ENCODE measurements at places on chromosomes 5 and 9. TPM values are rescaled to one million over a fixed set of nuclear protein-coding genes. Genes with fewer than 3 reads are reported as not detected.

DNA sequence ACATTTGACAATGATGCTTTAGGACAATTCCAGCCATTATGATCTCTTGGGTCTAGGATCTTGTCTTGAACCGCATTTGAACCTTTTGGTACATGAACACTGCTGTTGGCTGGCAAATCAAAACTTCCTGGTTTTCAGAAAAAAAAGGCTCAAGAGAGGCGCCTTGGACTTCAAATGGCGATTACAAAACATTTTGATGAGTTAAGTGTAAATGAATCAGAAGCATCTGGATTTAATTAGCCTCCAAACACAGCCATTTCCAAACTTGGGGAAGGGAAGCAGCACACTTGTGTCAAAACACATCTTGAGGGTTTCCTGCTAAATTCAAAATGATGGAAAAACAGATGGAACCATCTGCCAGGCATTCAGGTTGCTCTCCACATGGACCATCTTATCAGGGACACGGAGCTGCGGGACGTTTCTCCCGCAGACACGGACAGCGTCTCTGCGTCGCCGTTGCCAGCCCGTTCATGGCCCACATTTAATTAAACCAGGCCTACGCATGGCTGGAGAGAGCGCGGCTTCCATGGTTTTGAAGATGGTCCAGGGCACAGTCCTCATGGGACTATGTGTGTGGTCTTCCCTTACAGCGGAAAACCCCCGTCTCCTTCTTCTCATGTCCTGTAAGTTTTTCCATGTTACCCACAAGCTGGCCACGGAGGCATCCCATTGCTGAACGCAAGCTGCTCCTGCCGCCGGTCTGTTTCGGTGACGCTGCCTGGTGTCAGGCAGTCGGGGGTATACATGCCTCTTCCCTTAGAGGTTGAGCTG, 55.8 kb upstream of the PTCH1 start:
- DNase-seq, result no peak

DNA sequence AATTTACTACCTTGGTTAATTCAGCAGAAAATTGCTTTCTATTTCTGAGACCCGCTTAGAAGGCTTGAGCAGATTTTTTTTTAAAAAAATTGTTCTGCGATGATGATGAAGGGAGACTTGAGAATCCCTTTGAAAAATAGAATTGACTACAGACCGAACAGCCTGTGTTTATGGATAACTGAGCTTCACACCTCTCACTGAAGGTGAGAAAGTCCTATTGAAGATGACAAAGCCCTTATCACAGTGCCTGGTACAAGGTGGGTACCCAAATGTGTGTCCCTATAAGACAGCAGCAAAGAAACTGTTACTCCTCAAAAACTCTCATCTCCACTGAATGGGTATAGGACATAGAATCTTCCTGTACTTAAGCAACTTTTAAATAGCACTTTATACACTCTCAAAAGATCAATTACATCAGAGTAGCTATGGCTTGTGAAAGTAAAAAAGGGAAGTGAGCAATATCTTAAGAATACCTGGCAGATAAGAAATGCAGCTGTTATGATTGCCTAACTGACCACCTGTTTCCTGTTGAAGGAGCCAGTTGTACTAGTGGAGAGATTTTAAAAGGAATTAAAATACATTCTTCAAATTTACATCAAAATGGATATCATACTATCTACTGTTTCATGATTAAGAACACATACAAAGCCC, 419.7 kb downstream of the CHSY3 start:
- peak; percentile 60 for DNase-seq

GRCh38 chr5:175501759-175502158, 23.4 kb downstream of the SFXN1 start:
- DNase-seq, result no peak

- DNase-seq, result no peak
These were observed 519.3 kb downstream of the ISL1 start for GRCh38 chr5:51902512-51902911.

DNA sequence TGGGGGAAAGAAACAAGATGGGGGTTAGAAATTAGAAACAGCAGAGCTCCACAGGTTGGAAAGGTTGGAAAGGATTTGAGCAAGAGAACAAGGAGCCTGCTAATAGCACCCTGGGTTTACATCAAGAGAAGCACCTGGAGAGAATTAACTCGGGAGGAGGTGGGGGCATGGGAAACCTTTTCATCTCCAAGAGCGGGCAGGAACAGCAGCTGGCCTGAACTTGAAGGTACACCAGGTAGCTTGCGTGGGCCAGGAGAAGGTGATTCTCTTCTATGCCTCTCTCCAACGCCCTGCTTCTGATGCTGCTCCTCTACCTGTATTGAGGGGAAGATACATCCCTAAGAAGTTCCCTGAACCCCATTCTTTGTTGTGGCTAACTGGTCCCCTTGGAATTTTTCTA, 37.1 kb upstream of the GLRX start:
- DNase-seq, result no peak

- no peak for DNase-seq
These were observed 25.6 kb downstream of the ABL1 start for GRCh38 chr9:130860458-130861316.

DNA sequence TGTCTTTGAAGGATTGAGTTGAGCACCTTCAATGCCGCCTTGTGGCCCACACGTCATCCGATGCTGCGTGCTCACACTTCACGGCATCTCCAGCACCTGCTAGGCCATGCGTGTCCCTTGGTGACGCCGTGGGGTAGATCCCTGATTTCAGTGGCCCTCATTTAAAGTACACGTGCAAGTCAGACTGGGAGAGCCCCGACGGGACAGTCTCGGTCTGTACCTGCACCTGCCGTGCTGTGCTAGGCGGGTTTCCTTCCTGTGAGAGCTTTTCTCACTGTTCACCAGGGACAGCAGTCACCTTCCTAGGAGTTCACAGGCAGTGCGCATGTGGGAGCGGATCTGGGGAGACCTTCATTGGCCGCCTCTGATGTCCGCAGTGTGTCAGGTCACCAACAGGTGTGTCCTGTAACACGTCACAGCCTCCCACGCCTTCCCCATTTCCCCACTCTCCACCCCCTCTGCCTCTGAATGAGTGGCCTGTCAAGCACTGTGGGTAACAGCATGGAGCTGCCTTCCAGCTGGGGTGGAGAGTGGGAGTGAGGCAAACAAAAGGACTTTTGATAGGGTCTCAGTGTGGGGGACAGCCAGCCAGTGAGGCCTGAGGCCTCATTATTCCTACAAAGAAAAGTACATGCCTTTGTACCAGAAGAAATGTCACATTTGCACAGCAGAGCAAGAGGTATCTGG, 236.4 kb downstream of the FANCC start:
- no peak for DNase-seq

DNA sequence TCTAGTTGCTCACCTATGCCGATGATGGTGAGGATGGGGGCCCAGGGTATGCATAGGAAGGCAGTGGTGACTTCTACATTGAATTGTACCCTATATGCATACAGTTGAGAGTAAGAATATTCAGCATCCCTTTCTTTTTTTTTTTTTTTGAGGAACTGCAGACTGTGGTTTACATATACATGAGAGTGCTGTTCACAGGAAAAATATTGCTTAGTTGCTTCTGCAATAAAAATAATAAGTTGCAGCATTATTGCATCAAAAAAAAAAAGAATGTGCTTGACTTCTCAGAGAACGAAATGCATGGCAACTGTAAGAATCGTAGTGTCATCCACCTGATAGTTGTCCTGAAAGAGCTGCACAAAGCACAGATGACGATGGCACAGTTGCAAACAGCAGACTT, 52.8 kb downstream of the PTCD2 start:
- no peak for DNase-seq

GRCh38 chr5:98836175-98836574, 62.7 kb downstream of the RGMB start:
- no peak for DNase-seq

GRCh38 chr9:126153382-126153781, 173.2 kb upstream of the MVB12B start:
- no peak for DNase-seq

GRCh38 chr9:133813749-133814585, 75.8 kb upstream of the SARDH start:
- no peak for DNase-seq

DNA sequence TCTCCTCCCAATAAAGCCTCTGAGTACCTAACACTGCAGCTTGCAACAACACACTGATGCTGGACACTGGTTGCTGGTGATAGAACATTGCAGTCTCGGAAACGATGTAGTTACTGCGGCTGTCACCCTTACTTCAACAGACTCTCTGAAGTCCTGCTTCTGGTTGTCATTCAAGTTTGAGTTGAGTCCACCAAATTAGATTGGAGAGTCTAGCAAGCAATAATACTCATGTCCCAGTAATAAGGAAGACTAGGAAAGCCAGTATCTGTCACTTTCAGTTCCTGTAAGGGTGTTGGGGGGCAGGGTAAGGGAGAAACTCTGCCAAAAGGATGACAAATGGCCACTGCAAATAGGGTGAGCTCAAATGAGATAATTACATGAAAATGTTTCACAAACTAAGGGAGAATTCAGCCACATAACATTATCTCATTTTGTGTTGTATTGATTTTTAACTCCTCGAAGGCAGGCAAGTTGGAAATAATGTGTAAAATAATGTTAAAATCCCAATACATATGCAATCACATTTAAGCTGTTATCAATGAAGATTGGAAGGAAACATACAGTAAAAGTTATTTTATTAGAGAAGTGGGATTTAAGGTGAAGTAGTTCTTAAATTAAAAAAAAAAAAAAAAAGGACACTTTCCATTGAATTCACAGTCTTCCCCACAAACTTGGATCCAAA, 849 bp upstream of the IFT74 start:
- DNase-seq, result peak; percentile 13

- no peak for DNase-seq
These were observed 395.2 kb upstream of the ZNF462 start for GRCh38 chr9:106467865-106468164.

DNA sequence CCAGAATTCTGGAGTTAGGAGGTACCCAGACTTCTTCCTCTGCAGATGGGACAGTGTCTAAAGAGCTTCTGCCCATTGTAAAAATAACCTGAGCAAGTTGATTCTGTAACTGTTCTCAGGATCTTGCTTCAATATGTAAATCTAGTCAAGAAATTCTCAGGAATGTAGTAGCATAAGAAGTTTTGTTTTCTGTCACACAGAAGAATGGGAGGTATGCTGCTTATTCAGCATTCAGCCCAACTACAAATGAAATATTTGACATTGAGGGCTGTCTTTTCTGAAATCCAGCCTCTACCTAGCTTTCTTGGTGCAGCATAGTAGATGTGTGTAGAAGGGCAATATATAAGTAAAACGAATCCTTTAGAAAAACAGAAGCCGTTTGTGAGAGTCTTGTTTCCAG, 13.8 kb downstream of the MACIR start:
- no peak for DNase-seq

GRCh38 chr5:41071975-41072374, 833 bp upstream of the MROH2B start:
- DNase-seq, result peak; percentile 60

DNA sequence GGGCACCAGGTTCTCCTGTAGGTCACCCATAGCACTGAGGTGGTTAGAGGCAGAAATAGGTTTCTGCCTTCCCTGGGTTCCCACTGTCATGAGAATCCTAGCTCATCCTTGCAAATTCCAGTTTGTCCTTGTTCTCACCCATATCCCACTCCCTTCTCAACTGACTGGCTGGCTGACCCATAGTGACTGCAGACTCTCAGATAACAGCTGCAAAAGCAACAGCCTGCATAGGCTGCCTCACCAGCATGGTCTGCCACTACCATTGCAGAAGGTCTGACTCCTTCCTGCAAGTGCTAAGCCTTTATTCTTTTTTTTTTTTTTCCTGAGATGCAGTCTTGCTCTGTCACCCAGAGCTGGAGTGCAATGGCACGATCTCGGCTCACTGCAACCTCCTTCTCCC, 194.0 kb downstream of the SEMA6A start:
- DNase-seq, result no peak

DNA sequence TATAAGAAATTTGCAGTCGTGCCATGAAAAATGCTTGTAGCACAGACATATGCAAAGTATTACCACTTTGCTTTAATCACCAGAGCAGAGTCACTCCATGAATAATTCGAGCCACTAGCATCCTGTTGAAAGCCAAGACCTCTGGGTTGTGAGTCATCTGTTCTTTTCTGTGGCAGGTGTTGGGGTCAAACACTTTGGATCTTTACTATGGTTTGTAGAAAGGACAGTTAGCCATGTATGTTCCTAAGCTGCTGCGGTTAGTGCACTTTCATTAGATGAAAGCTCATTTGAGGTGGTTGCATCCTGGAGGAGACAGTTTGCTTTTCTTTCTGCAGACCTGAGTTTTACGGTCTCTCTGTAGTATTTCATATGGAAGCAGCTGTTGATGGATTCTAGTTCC, 223.7 kb downstream of the DMRT2 start:
- DNase-seq, result peak; percentile 20

- no peak for DNase-seq
These were observed 49.6 kb upstream of the UBAC1 start for GRCh38 chr9:136010615-136011361.

DNA sequence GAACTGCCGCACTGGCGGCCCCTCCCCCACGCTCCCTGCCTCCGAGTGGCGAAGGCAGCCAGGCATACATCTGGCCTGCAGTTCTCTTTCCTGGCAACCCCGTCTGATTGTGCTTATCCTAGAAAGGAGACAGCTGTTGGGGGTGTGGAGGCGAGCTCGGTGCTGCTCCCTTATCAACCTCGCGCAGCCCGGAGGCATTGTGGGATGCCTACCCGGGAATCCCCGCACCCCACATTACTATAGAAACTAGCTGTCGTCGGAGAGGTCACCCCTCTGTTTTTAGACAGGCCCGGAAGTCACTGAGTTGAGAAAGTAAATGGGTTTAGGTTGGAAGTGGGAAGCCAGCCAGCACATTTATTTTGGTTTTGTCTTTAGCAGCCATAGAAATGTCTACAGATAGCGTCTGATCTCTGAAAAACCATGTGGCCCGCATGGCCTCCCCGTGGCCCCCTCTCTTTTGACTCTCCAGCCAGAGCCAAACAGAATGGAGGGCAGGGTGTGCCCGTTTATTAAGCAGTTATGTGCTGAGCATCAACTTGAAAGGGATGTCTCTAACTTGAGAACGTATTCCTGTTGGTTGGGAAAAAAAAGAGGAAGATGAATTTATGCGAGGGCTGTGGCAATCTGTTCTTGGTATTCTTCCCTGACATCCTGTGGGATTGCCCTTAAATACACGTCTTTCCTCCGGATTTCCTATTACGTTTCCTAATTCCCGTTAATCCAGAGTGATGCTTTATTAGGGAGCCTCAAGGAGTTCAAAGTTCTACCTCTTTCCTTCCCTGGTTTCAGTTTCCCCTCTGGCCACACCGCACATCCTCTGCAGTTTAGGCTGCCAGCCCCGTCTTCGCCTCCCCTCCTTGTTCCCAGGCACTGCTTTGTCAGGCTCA, 3.9 kb downstream of the STC2 start:
- DNase-seq, result peak; percentile 72

GRCh38 chr5:8057769-8058168, 188.8 kb downstream of the MTRR start:
- peak; percentile 6 for DNase-seq

- peak; percentile 36 for DNase-seq
These were observed 25.9 kb upstream of the SLC12A7 start for GRCh38 chr5:1137567-1138444.

The PCDHGA11 gene
- 0.19 TPM for total RNA-seq

The CEMIP2 gene
- total RNA-seq, result 11.6 TPM

The LRRC14B gene
- total RNA-seq, result not detected

The SH3TC2 gene
- 7.8 TPM for total RNA-seq

The CCL19 gene
- not detected for total RNA-seq

The SLC25A48 gene
- not detected for total RNA-seq

The IFT74 gene
- total RNA-seq, result 27.1 TPM

The FOXD4L3 gene
- not detected for total RNA-seq

The BRINP1 gene
- total RNA-seq, result not detected

The SLC36A3 gene
- not detected for total RNA-seq

The CTSL gene
- 350 TPM for total RNA-seq

The KLF4 gene
- 5.4 TPM for total RNA-seq

Data from A172 (cell line).